A172 (cell line): ENCODE measurements at places on chromosomes 6 and 20.

DNA sequence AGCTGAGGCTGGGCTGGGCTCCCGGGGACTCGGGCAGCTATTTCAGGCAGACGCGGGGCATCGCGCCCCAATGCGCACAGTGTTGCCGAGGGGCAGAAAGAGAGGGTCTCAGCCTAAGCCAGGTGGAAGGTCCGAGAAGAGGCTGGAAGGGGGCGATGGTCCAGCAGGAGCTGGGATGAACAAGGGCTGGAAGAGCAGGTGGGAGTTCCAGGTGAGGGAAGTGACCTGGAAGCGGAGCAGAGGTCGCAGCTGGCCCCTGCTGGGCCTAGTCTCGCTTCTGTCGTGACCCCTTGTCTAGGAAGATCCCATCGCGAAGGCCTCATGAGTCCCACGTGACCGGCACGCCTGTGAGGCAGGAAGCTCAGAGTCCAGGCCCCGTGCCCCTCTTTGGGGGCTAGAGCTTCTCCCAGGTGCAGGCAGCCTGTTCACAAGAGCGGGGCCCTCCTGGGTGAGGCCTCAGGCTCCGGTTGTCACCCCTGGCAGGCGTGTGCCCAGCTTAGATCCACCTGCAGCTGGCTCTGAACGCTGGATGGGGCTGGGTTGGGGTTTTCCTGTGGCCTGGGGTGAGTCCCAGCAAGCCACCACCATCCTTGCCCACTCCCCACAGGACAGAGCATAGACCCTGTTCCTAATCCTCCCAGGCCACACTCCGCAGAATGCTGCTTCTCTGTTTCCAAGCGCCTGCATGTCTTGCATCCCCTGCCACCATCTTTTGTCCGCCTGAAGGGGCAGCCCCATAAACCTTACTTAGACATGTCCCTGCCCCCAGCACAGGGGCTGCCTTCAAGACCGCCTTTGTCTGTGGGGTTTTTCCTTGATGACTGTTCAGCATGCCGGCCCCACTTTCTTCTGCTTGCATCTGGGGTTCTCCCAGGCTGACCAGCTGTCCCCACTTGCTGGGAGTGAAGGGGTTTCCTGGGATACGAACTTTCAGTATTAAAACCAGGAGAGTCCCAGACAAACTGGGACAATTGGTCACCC, 15.1 kb downstream of the SLC22A3 start:
- DNase-seq, result no peak

DNA sequence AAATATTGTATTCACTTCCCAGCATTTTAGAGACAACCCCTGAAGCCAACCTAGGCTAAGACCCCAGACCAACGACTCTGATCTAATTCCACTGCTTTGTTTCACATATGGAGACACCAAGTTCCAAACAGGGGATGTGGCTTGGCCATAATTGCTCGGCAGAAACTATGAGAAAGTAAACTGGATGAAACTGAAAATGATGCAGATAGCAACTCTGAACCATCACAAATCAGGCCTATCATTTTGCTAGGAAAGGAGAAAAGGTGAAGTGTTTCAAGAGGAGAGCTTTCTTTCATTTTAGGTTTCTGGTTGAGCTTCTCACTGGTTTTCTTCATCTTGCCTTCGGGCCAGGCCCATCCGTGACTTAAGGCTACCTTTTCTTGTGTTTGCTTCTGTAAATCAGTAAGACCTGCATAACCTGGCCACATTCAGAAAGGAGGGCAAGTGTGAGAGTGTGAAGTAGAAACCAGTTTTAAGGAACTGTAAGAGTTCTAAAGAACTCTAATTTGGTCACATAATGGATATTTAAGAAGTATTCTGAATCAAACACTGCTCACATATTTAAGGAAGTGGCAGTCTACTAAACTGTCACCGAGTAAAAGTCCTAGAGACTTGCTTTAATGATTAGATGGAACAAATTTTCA, 105.8 kb downstream of the BACH2 start:
- no peak for DNase-seq

DNA sequence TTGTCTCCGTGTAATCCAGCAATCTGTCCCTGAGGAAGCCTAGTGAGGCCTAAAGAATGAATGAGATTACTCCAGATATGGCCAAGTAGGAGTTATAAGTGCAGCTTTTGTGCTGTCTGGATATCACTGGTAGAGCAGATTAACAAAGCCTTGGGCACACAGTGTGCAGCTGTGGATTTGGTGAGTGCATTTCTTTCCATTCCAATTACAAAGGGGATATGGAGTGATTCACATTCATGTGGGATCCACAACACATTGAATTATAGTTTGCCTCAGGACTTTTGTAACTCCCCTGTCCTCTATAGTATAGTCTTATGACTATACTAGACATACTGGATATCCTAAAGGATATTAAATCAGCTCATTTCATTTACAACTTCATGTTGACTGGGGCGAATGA, 47.1 kb downstream of the HLA-F start:
- DNase-seq, result no peak

DNA sequence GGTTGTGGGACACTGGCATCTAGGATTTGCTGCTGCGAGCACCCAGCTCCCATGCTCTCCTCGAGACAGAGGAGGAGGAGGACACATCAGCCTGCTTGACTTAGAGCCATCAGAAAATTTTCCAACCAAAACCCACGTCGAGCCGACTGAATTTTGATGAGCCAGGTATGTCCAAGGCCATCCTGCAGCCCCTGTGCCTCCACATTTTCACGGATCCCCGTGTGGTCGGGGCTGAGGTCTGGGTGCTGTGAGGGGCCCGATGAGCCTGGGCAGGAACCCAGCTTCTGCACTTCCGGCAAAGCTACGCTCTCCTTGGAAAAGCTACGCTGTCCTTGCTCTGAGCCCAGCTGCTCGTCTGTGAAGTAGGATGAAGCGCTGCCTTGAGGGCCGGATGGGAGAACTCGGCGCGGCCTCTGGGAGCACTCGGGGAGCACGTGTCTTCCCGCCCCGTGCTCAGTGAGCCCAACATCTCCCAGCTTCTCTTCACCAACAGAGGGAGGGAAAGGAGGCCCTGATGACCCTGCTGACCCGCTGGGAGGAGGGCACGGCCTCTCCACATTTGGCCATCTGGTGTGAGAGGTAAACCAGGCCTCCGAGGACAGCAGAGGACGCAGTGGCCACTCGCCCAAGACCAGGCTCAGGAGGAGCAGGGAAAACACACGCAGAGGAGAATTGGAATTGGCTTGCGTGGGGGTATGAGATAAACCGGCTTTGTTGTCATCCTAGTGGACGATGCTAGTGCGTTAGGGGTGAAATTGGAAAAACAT, 33.9 kb downstream of the PSMG4 start:
- no peak for DNase-seq
